ENCODE measurements at places on chromosomes 7 and 10. TPM values are rescaled to one million over a fixed set of nuclear protein-coding genes. Genes with fewer than 3 reads are reported as not detected.

WNT2 gene
- total RNA-seq, result not detected

- peak; percentile 36 for DNase-seq
These were observed 4.6 kb downstream of the GNAI1 start for GRCh38 chr7:80139236-80139635.

DNA sequence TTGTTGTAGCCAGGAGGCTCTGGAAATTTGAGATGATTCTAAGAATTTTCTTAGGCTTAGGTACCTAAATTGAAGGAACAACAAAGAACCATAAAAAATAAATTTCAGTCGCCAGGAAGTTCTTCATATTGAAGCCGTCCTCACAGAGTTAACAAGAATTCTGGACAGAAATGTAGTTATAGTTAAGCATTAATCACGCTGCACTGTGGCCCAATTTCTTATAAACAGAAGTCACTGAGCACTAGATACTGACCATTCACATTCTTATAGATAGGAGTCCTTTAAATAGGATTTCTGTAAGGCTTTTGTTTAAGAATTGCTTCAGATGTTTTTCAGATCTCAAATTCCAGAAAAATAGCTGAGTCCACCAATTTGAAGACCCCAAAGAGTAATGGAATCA is 256.2 kb upstream of the PITRM1 start:
- no peak for DNase-seq

CUTC gene
- 39.4 TPM for total RNA-seq

- no peak for DNase-seq
These were observed 216.9 kb downstream of the SORCS1 start for GRCh38 chr10:106947643-106948042.

- no peak for DNase-seq
These were observed 175.3 kb upstream of the RHEB start for GRCh38 chr7:151694828-151695580.

- no peak for DNase-seq
These were observed 473.6 kb downstream of the PARD3 start for GRCh38 chr10:34341473-34341872.

PDE6C gene
- not detected for total RNA-seq

DNA sequence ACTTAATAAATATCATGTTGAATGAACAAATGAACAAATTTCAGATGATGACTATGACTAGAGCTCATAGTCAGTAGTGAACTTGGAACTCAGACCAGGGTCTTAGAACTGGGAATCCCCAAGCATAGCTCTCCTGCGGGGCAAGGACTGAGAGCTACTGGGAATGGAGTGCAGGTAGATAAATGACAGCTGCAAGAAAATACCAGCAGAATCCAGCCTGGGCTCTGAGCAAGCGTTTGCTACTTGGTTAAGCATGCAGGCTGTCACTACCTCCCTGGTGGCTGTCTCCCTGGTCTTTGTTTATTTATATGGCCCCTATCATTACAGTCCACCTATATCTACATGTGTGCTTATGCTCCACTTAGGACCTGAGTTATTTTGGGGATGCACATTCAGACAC is 208.4 kb downstream of the POU6F2 start:
- DNase-seq, result no peak

ALDH18A1 gene
- total RNA-seq, result 80.4 TPM

GRCh38 chr10:31036209-31036608 is 4.5 kb upstream of the ZNF438 start:
- DNase-seq, result peak; percentile 48

DNA sequence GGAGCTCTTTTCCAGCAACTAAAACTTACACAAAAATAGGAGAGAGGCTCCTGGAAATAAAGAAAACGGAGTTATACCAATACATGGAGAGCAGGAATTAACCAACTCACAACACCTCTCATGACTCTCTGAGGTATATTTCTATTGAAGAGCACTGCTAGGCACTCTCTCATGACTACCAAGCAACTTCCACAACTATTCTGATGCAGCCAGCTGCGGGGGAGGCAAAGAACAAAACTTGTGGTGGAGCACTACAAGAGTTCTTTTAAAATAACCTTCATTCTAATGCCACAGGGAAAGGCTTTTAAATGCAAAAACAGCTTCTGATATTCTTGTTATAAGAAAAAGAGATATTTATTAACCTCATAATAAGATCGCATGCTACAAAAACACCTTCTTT is 140.7 kb downstream of the SLC25A13 start:
- no peak for DNase-seq
